ENCODE measurements at places on chromosomes 3 and 15.

- no peak for DNase-seq
Measured at GRCh38 chr3:157660847-157661246, 157.6 kb upstream of the VEPH1 start.

GRCh38 chr15:96351761-96352603, 21.5 kb downstream of the NR2F2 start:
- no peak for DNase-seq

DNA sequence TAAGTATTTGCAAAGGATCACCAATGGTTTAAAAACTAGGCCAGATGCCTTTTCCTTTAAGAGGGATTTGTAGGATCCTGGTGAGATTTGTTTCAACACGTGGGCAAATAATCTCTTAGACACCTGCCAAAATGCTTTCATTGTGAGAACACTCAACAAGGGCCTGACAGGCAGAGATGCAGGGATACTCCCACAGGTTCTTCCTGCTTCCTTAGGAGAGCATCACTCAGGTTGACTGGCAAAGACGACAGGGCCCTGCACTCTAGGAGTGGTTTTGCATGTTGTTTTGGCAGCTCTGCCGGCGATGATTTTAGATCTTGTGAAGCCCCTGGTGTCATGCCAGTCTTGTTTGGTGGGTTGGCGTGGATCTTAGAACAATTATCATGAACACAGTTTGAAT, 184.5 kb downstream of the NR1D2 start:
- no peak for DNase-seq

DNA sequence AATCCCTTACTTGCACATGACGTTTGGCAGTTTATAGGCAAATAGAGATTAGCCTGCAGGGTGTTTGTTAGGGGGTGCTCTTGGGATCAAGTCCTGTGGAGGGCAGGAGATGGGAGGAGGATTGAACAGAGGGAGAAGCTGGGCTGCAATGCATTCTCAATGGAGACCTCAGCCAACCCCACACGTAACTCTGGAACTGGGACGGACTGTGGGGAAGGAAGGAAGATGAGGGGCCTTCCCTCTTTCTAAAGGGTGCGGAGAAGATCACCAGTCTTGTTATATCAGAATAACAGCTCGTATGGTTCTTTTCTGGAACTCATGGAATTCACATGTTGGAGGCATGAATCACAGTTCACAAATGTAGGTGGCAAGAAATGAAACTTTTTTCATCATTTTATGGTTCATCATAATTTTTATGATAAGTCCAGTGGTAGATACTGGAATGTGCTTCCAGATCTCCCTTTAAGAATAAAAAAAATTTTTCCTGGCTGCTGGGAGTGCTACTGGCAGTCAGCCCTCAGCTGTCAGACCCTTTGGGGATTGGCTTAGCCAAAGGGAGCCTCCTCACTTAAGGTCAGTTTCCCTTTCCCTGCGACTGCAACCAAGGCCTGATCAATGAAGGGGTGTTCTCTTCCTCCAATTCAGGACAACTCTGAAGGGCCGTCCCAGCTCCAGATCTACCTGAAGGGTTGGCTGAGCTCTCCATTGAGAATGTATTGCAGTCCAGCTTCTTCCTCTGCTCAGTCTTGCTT, 20.5 kb upstream of the LYZL4 start:
- DNase-seq = no peak

GRCh38 chr3:37814547-37814946, 47.1 kb upstream of the CTDSPL start:
- no peak for DNase-seq

DNA sequence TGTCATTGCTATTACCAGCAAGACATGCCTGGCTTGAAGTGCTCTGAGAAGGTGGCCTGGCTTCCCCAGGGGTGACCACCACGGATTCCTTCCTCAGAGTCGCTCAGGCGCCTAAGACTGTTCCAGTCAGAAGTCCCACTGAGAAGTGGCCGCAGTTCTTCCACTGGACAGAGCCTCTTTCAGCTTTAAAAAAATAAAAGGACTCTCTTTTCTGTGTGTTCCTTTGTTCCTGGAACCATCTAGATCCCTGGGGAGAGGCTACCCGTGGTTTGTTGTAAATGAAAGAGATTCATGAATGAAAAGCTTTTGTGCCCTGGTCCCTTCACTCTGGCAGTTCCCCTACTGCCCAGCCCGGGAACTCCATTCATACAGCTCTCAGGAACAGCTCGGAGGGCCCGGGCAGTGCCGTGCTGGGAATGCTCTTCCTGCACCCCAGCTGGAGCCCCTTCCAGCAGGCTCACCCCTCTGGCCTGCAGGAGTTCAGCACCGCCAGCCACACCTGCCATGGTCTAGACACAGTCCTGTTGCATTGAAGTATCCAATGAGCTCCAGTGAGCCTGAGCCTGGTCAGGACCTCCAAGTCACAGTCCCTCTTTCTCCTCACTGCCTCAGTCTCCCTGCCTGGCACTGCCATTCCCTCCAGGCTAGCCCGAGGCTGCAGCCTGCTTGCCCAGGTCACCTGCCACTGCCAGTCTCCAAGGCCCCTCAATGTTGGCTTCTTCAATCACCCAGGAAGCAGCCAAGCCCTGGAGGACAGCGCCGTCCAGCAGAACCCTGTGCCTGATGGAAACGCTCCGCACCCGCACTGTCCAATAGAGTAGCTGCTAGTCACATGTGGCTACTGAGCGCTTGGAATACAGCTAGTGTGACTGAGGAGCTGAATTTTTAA, 75.4 kb downstream of the XXYLT1 start:
- no peak for DNase-seq

DNA sequence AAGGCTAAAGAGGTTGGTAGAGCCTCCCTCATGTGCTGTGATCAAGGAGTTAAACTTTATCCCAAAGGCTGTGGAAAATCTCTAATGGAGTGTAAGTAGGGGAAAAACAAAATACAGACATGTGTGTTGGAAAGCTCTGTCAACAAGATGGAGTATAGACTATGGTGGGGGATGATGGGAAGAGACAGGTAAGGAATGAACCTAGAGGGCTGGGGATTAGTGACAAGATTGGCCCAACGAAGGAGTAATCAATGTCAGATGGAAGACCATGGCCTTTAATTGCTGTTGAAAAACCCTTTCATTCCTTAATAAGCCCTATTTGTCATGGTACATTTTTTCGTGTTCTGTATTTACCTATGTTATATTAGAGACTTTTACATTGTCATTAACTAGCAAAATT, 278.6 kb downstream of the SQOR start:
- DNase-seq = no peak

GRCh38 chr3:53753518-53754183, 92.6 kb downstream of the CHDH start:
- no peak for DNase-seq

DNA sequence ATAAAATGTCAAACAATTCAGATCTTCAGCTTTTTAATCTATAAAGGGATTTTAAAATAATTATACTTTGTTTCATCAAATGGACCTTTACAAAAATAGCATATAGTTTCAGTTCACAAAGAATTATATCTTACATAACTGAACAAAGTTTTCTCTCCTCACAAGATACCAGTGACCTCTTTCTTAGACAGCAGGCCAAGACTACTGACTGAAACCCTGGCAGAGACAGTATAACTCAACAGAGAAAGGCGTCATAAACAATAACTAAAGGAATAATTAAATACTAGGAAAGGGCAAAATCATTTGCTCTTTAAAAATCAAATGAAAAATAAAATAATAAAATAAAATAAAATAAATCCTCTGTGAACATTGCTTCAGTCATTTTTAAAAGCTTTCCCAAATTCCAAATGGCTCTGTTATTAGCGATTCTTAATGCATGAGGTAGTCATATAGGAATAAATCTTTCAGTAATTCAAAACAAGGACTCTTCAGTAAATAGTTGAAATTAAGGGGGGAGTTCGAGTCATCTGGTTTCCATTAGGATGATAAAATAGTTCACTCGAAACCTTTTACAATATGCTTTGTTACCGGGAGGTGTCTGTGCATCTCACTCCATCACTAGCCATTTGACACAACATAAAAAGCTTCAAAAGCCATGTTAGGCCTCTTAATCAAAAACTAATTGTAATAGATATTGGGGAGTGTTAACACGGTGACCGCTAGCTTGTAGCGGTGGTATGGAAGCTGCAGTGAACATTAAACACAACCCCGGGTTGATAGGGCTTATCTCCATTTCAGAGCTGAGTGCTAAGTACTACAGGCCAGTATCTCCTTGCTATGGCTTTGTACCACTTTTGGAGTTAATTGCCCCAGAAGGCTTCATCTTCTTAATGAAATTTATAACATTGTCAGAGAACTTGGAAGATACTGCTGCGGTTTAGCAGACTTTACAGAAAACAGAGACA, 142.9 kb upstream of the NR2F2 start:
- no peak for DNase-seq
